ENCODE measurements at places on chromosomes 4 and X. TPM values are rescaled to one million over a fixed set of nuclear protein-coding genes. Genes with fewer than 3 reads are reported as not detected.

DNA sequence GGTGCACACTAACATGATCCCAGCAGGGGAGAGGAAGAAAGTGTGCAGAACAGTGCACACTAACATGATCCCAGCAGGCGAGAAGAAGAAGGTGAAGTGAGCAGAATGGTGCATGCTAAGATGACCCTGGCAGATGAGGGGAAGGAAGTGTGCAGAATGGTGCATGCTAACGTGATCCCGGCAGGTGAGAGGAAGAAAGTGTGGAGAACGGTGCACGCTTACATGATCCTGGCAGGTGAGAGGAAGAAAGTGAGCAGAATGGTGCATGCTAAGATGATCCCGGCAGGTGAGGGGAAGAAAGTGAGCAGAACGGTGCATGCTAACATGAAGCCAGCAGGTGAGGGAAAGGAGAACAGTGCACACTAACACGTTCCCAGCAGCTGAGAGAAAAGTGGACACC, 83.7 kb downstream of the ACOX3 start:
- DNase-seq: no peak

GRCh38 chr4:109701566-109702410, 1.5 kb downstream of the CASP6 start:
- peak; percentile 39 for DNase-seq

GRCh38 chr4:146522869-146523205, 1.1 kb upstream of the SLC10A7 start:
- peak; percentile 42 for DNase-seq

DNA sequence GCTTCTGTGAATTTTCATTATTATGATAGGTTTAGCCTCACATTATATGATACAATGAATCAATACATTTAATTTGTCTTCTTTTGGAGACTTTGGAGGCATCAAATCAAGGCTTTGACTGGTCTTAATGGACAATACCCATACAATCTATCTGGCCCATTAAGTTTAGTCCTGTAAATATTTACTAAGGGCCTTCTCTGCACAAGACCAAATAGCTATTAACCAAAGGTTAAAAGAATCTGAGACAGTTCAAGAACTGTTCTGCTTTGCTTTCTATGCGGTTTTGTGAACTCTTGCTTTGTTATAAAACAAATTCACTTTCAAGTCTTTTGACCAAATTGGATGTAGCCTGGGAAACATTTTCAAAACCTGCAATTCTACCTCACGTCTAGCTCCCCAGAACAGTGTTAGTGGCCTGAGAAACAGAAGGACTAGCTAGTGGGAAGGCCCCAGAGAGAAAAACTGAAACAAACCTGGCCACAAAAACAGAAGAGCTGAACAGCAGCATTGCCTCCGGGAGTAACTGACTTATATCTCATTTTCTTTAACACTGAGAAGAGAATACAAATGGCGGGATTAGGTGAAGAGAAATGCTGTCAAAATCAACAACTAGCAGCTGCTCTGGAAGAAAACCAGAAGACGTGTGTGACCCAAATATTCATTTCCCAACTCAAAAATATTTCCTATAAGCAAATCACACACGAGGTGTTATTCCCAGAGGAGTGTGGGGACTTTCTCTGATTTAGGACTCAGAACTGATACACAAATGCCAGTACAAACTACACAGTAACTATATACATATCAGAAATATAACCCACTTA, 548 bp downstream of the TLR1 start:
- DNase-seq: no peak

- DNase-seq: no peak
These were observed 202.4 kb upstream of the PSAPL1 start for GRCh38 chr4:7637139-7637538.

DNA sequence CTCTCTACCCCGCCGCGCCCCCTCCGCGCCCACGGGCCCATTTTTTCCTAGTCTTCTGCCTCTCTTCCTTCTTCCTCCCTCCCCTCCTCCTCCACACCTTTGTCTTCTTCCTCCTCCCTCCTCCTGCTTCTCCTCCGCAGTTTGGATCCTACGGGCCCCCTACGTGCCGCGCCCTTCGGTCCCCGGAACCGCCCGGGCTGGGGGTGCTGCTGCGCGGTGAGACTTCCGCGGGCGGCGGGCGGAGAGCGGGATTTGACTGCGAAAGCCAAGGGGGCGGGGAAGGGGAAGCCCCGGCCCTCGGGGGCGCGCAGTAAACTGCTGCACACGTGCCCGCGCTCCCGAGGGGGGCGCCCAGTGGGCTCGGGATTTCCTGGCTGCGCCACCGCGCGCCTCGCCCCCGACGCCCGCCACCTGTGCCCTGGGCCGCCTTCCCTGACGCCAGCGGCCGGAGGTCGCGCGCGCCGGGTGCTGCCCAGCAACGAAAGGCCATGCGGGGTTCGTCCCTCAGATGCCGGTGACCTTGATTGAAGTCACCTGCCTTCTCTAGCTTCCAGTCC, 3.3 kb upstream of the NKX3-2 start:
- DNase-seq: no peak

GRCh38 chr4:82983444-82983843, 27.2 kb downstream of the LIN54 start:
- DNase-seq: no peak

MAGEB17 gene
- not detected for total RNA-seq

GRCh38 chr4:48361012-48361400, 19.7 kb downstream of the SLAIN2 start:
- DNase-seq: no peak
